CD4-positive, alpha-beta T cell (primary cell): ENCODE measurements at places on chromosomes 2 and 18. TPM values are rescaled to one million over a fixed set of nuclear protein-coding genes. Genes with fewer than 3 reads are reported as not detected.
A peak's percentile ranks its signal among the peaks of the same experiment; 100 is the strongest.

DNA sequence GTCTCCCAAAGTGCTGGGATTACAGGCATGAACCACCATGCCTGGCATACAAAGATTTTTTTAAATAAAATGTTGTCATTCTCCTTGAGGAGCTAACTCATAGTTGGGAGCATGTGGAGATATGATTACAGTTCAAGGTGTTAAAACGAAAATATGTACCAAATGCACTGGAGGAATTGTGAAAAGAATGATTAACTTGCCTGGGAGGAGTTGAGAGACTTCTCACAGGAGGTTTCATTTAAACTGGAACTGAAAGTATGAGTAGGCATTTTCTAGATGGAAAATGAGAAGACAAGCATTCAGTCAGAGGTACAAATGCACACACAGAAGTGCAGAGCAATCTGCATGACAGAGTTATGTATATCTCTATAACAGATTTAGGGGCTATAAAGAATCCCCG lies 126.6 kb upstream of the PDE1A start:
- no peak for DNase-seq

GRCh38 chr2:8803658-8804379 lies 33.6 kb downstream of the KIDINS220 start:
- no peak for DNase-seq

DNA sequence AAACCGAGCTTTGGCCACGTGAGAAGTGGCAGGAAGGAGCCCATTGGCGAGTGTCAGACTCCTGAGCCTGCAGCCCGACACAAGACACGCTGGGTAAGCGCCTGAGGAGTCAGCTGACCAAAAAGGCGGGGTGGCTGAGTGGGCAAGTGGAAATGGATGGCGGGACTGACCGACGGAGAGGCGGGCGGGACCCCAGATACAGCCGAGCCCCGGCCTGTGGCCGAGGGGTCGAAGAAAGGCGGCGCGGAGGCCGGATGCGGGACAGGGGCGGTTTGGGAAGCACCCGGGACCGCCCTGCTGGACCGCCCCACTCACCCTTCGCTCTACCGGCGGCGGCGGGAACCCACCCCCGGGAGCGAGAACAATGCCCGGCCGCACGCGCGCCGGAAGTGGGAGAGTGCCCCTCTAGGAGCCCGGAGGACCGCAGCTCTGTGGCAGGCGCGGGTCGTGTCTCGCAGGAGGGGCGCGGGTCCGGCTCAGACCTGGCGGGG lies 22.8 kb downstream of the ZSCAN30 start:
- DNase-seq = peak; percentile 55

Gene ALPG
- total RNA-seq = not detected

Gene SATB2
- total RNA-seq = not detected

GRCh38 chr2:36677996-36678605 lies 18.4 kb upstream of the VIT start:
- DNase-seq = no peak

Gene TTC32
- 53.1 TPM for total RNA-seq

- DNase-seq = no peak
Observed at GRCh38 chr2:135052997-135053474, 944 bp downstream of the RAB3GAP1 start.

Gene ADRA2B
- 0.84 TPM for total RNA-seq

- DNase-seq = no peak
Observed at GRCh38 chr2:176727696-176728095, 458.5 kb downstream of the MTX2 start.

GRCh38 chr2:233320470-233320869 lies 12.9 kb downstream of the SAG start:
- DNase-seq = no peak

DNA sequence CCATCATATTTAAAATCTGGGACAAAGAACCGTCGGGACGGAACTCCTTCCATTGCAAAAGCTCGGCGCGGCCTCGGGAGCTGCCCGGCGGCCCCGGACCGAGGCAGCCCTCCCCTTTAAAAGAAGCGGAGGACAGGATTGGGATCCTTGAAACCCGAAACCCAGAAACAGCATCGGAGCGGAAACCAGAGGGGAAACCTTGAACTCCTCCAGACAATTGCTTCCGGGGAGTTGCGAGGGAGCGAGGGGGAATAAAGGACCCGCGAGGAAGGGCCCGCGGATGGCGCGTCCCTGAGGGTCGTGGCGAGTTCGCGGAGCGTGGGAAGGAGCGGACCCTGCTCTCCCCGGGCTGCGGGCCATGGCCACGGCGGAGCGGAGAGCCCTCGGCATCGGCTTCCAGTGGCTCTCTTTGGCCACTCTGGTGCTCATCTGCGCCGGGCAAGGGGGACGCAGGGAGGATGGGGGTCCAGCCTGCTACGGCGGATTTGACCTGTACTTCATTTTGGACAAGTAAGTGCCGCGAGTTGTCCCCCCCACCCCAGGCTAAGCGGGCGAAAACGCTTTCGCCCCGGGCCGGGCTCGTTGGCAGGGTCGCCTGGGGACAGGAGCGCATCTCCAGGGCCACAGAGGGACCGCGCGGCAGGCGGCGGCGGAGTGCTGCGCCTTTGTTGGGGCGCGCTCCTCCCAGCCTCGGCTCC lies at the start of gene ANTXR1:
Gene ANTXR1 (plus strand): TSS at position 38 of the 698 bp plus-strand sequence. CDS start 321 bp downstream, at position 359.
- peak; percentile 3 for DNase-seq

Gene MYCN
- total RNA-seq = 0.19 TPM

Gene SRD5A2
- total RNA-seq = not detected

- no peak for DNase-seq
Observed at GRCh38 chr18:60100778-60101177, 201.0 kb downstream of the PMAIP1 start.

GRCh38 chr2:41942278-41942677 lies 105.5 kb upstream of the PKDCC start:
- no peak for DNase-seq

DNA sequence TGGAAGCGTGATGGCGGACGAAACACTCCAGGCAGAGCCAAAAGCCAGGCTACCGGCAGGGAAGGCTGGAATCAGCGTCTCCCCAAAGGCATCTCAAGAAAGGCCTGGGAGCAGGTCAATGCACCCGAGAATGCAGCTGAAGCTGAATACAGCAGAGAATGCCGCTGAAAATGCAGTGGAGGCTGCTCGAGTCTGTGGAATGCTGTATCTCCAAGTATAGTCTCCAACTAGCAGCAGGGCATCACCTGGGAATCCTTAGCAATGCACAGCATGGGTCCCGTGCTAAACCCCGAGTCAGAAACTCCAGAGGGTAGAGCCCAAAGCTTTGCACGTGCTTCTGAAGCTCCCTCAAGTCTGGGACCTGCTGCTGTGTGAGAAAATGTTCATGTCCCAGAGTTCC lies 191.1 kb upstream of the ALKAL2 start:
- DNase-seq = no peak

DNA sequence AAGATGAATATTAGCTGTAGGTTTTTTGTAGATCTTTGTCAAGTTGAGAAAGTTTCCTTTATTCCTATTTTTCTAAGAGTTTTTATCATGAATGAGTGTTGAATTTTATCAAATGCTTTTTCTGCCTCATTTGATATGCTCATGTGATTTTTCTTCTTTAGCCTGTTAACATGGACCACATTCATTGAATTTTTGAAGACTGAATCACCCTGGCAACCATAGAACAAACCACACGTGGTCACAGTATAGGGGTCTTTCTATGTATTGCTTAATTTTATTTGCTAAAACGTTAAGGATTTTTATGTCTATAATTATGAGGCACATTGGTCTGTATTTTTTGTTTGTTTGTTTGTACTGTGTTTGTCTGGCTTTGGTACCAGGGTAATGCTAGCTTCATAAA lies 201.7 kb upstream of the CWC22 start:
- DNase-seq = no peak

Gene CNOT11
- total RNA-seq = 46.8 TPM

Gene DNAH7
- not detected for total RNA-seq

DNA sequence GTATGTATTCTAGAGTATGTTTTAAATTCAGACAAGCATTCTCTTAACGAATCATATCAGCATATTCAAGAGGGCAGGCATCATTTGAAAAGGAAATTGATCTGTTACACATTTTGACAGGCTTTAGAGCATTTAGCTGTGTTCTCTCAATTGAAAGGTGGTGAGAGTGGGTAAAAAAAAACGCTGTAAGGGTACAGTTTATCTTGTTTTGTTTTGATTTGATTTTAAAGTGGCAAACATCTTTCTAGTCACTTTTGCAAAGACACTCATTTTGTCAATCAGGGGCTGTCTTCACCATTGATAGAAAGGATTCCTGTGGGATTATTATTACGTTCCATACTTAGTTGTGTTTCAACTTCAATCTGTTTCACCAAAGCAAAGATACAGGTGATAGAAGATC lies 2.2 kb downstream of the CDH19 start:
- no peak for DNase-seq

- DNase-seq = no peak
Observed at GRCh38 chr2:217954469-217954868, 48.3 kb downstream of the TNS1 start.

GRCh38 chr18:44725300-44726058 lies 44.8 kb downstream of the SETBP1 start:
- peak; percentile 56 for DNase-seq

- no peak for DNase-seq
Observed at GRCh38 chr18:1408376-1408775, 503.7 kb downstream of the ADCYAP1 start.
